ENCODE measurements at places on chromosomes 11 and 22.

DNA sequence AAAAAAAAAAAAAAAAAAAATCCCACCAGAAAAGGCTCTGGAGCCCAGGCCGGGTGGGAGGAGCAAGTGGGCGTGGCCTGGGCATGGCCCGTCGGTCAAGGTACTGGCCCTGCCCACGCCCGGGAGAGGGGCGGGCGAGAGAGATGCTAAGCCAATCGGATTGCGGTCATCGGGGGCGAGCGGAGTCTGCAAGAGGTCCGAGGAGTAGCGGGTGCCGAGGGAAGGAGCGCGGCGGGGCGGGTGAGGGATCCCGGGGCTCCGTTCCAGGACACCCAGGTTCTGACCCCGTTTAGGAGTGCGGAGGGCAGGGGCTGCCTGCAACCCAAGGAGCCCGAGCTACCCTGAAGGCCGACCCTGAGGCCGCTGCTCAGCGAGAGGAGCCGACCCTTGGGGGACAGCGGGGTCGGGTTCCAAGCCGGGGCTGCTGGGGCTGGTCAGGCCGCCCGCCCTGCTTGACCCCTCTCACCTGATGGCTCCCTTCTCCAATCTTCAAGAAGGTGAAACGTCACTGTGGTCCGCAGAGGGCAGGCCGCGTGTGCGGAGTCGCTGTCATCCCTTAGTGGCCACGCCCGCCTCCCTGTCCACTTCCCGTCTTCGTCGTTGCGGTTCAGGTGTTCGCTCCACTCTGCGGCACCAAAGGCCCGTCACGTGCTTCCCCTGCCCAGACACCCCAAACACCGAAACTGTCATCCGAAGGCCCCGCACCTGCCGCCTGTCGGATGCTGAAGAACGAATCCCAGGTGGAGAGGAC lies 11.1 kb upstream of the TAB1 start:
- DNase-seq, result no peak

DNA sequence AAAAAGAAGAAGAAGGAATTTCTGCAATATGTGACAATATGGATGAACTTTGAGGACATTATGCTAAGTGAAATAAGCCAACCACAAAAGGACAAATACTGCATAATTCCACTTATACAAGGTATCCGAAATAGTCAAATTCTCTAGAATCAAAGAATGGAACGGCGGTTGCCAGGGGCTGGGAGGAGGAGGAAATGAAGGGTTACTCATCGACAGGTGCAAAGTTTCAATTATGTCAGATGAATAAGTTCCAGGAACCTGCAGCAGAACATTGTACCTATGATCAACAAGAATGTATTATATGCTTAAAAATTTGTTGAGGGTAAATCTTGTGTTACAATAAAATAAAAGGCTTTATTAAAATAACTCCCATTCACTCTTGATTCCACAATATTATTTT lies 49.0 kb downstream of the SC5D start:
- DNase-seq, result no peak

- no peak for DNase-seq
Measured at GRCh38 chr11:27357250-27357649, 5.8 kb downstream of the CCDC34 start.

- DNase-seq, result no peak
Measured at GRCh38 chr11:62446091-62446490, 27.3 kb downstream of the SCGB1A1 start.

- DNase-seq, result no peak
Measured at GRCh38 chr11:64428693-64429092, 69.7 kb downstream of the RPS6KA4 start.

Measured in epithelial cell of prostate (primary cell).